Stimulated activated CD8-positive, alpha-beta memory T cell treated with anti-CD3 and anti-CD28 coated beads, Interleukin-7, amount 100 ng/mL, for 4 hours (primary cell): ENCODE measurements at places on chromosomes 12 and 14.

- no peak for DNase-seq
These were observed 128.5 kb upstream of the LMNTD1 start for GRCh38 chr12:25681580-25681979.

- no peak for DNase-seq
These were observed 81.9 kb downstream of the DBX2 start for GRCh38 chr12:44968965-44969364.

DNA sequence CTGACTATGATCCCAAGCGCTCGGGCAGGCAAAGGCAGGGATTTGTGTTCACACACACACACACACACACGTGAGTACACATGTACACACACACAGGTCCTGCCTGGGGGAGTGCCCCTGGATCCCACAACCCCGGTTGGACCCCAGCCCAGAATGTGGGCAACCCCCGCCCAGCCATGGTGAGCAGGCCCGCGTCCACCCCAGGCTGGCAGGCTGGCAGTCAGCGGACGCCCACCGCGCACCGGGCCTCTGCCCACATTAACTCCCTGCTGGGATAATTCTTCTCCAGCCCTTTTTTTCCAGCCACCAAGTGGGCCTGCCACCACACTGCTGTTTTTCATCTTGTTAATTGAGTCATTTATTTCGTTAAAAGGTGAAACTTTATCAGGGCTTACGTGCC lies 256.2 kb downstream of the BCL11B start:
- no peak for DNase-seq

GRCh38 chr14:75422169-75422568 lies 5.7 kb upstream of the JDP2 start:
- no peak for DNase-seq

GRCh38 chr12:28051516-28052354 lies 79.2 kb upstream of the PTHLH start:
- DNase-seq, result no peak

DNA sequence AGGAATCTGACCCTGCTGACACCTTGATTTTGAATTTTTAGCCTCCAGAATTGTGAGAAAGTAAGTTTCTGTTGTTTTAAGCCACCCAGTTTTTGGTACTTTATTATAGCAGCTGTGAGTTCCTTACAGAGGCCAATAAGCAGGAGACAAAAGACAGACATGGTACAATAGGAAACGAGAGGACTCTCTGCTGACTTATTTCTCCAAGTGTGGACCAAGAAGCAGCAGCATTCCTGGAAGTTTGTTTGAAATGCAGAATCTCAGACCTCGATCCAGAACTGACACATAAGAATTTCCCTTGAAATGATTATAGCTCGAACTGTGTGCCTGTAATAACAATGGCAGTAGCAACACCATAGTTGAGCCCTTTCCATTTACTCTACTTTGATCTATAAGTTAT lies 31.9 kb upstream of the LUM start:
- no peak for DNase-seq

GRCh38 chr12:132986885-132987225 lies 688 bp downstream of the ZNF26 start:
- no peak for DNase-seq

GRCh38 chr12:57093415-57094207 lies 4.7 kb downstream of the NAB2 start:
- DNase-seq, result peak; percentile 80

DNA sequence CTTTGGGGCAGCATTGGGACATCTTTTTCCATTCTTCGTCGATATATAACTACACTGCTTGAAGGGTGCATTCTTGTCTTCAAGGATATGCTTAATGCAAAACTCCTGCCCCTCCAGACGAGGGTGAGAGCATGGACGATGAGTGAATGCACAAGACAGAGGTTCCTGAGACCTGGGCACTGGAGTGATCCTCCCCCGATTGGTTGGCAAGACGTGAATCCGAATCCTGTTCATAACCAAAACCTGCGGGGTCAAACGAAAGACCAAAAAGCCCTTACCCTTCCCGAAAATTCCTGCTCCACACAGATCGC lies 684 bp downstream of the KANSL2 start:
- no peak for DNase-seq

DNA sequence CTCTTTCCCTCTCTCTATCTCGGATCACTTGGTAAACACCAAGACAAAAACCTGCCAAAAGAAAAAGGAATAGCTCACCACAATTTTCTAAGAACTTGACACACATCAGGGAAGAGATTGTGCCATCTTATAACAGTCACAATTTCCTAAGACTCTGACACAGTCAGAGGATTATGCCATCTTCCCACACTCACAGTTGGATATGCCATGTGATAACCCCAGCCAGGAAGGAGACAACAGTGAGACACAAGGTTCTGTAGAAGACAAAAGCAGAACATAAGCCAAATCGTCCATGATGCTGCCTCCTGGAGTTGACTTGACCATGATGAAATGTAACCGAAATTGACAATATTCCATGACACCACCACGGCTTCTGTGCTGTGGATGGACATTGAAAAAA lies 2.8 kb upstream of the CLEC9A start:
- DNase-seq, result no peak

DNA sequence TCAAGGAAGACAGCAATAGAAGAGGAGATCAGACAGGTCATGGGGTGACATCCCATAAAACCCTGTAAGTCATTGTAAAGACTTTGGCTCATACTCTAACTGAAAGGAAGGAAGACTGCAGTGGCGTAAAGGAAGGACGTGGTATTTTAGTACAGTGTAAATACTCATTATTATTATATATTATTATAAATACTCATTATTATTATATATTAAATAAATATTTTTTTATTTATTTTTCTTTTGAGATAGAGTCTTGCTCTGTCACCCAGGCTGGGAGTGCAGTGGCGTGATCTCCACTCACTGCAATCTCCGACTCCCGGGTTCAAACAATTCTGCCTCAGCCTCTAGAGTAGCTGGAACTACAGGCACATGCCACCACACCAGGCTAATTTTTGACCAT lies 15.1 kb upstream of the LRP10 start:
- no peak for DNase-seq

- no peak for DNase-seq
These were observed 361.1 kb upstream of the ATP2B1 start for GRCh38 chr12:90069711-90070110.

DNA sequence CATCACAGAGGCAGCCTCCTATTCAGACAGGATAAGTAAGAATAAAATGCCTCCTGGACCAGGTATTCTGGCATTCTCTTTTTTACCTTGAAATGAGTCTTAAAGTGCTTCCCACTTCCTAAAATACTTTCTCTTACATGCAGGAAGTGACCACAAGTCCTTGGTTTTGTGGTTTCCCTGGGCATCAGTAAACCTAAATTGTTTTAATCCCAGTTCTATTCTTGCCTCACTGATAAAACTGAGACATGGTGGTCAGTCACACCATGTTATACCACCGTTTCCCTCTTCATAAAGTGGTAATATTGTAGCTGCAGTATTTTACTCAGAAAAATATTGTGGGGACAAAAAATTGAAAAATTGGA lies 1.2 kb upstream of the SALL2 start:
- DNase-seq, result no peak

DNA sequence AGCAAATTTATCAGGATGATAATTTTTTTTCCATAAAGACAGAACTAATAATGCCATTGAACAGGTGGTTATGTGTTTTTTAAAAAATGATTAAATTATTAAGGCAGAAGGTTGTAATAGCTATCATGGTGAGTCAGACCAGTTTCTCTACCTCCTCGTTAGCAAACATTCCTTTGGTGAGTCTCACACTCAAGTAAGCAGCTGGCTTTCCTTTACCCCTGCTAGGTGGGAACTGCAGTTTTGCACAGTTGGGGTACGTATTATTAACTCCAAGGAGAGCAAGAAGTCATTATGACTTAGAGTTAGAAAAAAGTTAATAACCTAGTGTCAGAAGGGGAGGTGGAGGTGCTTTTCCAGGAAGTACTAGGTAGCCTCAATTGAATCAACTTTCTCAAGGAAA lies 165.3 kb downstream of the SNAPC1 start:
- no peak for DNase-seq

GRCh38 chr12:88725592-88726143 lies 145.4 kb upstream of the KITLG start:
- no peak for DNase-seq

GRCh38 chr12:8088574-8088973 lies 6.5 kb downstream of the NECAP1 start:
- no peak for DNase-seq

DNA sequence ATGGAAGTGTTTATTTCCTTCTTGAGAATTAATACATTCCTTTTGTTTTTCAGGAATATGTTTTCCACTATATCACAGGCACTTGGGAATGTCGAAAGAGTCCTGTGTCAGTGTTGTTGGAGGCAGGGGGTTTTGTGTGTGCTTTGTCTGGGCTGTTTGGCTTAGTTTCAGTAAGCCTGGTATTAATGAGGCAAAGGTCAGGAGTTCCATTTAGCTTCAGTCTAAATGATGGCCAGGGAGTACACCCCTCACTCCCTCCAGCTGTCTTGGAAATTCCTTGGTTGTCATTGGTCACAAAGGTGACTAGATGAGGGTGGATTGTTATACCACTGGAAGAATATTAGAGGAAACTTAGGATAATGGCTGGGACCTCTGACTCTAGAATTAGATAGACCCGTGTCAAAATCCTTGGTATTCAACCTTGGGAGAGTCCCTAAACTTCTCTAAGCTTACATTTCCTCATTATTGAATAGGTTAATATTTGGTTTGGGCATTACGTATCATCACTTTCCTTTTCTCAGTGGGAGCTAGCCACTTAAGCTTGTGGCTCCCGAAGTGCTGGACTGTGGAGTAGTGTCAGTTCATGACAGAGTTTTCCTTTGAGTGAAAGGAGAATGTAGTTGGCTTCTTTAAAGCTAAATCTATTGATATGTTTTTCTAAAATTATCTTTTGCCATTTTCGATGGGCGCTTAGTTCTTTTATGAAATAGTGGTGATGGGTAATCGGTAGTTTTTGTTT lies 5.2 kb downstream of the FRS2 start:
- DNase-seq, result no peak

GRCh38 chr14:68552602-68553001 lies 240.3 kb downstream of the ZFP36L1 start:
- DNase-seq, result no peak

DNA sequence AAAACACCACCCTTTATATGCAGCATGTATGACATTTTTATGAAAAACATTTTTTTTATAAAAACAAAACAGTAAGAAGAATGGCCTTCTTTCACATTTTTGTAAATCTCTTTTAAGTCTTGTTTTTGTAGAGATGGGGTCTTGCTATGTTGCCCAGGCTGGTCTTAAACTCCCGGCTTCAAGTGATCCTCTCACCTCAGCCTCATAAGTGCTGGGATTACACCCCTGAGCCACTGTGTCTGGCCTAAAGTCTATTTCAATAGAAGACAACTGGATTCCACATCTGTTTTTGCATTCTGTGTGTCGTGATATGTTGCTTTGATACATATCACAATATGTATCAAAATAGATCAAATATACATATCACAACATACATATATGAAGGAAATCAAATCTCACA lies 98.9 kb downstream of the ELK3 start:
- DNase-seq, result no peak

DNA sequence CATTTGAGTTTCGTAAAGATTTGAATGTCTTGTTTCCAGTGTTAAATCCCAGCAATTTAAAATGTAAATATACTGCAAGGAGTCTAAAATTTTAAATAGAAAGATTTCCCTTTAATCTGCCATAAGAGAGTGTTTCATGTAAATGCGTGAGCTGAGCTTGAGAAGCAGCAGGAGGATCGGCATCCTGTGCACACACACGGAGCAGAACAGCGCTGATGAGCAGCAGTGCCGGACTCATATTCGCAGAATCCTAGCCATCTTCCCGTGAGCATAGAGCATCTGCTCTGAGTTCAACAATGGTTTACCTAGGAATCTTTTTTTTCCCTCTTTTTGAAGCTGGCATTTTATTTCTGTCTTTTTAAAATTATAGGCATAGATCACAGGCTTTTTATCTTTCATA lies 29.8 kb upstream of the AMN start:
- DNase-seq, result no peak

DNA sequence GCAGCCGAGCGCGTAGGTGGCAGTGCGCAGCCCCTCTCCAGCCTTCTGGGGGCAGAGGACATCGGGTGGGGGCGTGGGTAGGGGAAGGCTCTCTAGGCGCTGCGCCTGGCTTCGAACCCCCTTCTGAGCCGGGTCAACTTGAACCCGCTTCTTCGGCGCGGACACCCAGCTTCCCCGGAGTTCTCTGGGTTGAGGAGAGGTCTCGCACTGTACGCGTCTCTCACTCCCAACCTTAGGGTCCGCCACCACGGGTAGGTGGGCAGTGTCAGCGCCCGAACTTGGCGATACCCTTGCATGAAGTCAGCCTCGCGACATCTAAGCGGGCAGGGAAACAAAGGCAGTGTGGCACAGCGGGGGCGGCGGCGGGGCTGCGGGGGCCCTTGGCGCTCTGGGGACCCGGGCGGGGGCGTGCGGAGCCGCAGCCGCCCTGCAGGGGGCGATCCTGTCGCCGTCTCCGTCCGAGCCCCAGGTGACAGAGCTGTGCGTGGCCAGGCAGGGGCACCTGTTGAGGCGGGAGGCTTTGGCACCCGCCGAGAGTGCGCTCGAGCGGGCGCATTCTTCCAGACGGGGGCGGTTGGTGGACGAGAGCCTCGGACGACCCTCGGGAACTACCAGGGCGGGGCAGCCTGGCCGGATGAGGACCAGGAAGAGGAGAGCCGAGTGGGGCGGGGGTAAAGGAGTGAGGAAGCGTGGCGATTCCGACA lies 1.1 kb downstream of the GALNT16 start:
- DNase-seq, result no peak

DNA sequence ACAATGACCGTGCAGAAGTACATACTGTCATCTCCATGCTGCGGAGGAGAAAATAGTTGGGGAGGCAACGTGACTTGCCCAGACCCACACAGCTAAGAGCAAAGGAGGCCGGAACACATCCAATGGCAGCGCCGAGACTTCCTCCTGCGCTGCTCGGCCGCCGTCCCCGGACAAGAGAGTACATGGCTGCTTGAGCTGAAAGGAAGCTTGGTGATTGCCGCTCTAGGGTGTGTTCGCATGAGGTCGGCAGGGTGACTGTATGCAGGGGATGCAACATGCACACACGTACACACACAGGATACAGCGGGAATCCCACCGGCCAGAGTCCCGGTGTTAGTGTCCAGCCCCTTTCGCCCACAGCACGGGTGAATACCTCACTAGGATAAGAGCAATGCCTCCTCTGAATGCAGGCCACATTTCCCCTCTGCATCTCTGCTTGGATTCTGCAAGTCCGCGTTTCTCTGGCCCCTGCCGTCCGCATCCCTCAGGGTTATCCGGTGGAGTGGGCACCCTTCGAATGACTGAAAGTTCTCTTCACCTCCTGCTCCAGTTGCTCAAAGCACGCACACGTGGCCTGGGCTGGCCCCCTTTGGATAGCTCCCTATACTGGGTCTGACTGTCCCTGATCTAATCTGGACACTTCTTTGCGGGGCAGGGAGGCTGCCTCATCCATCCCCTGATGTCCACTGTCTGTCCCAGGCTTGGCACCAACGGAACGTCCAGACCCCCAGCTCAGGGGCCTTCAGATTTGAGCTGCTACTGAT lies 78.8 kb downstream of the GSC start:
- DNase-seq, result no peak
